ENCODE measurements at places on chromosomes 2 and 18.

DNA sequence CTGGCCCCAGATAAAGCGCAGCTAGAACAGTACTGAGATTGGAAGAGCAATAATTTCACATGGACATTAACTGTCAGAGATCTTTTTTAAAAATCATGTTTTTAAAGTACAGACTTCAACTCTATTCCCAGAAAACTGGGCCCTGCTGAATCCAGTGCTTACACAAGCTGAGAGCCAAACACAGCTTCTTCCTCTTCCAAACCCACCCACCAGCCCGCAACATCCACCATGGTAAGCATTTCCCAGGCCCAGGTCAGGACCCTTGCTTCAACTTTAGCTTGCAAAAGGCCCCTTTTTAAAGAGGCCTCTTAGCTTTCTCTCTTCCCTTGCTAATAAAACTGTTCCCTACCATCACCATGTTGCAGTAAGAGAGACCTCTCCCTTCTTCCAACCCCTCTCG lies 2.1 kb downstream of the AAK1 start:
- no peak for DNase-seq

DNA sequence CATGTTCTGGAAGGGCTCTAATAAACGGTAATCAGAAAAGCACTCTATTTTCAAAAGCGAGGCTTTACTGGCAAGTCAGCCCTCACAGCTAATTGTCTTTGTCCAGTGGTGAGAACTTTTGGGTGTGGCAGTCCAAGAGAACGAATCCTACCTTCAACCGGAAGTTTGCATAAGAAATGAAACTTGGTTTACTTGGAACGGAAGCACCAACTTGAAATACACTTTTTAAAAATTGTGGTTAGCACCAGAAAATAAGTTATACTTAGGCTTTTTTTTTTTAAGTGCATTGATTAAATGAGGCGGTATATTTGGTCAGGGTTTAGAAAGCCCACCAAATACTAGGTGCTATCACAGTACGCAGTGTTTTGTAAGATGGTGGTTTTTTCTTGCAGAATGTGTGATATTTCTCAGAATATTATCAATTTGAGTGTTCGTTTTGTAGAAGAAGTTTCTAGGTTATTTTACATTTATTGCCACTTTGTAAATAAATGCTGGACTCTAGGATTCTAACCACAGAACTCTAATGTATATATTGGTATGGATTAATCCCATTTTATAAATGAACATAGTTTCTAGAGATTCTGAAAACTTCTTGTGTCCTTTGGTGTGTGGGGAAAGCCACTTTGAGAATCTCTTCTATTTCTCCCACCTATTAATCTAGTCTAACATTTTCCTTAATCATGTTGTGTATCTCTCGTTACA lies 1.2 kb downstream of the MYL12A start:
- no peak for DNase-seq

GRCh38 chr2:151465771-151466170 lies 56.1 kb downstream of the RIF1 start:
- no peak for DNase-seq

GRCh38 chr2:227125506-227125905 lies 38.5 kb downstream of the COL4A4 start:
- no peak for DNase-seq

DNA sequence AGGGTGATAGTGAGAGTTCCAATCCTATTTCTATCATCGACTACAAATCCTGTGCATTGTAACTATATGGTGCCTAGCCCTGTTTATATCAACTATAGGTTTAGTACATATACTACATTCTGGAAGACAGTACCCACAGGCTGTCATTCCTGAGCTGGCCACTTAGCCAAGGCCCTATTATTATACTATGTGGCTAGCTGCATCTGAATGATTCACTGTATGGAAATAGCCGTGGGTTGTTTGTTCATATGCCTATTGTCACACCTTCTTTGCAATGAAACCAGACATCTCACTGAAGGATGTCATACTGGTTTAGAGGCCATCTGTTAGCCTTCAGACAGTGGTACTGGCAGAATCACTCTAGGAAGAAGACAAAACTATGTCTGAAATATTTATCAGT lies 62.3 kb upstream of the FSIP2 start:
- DNase-seq = no peak

DNA sequence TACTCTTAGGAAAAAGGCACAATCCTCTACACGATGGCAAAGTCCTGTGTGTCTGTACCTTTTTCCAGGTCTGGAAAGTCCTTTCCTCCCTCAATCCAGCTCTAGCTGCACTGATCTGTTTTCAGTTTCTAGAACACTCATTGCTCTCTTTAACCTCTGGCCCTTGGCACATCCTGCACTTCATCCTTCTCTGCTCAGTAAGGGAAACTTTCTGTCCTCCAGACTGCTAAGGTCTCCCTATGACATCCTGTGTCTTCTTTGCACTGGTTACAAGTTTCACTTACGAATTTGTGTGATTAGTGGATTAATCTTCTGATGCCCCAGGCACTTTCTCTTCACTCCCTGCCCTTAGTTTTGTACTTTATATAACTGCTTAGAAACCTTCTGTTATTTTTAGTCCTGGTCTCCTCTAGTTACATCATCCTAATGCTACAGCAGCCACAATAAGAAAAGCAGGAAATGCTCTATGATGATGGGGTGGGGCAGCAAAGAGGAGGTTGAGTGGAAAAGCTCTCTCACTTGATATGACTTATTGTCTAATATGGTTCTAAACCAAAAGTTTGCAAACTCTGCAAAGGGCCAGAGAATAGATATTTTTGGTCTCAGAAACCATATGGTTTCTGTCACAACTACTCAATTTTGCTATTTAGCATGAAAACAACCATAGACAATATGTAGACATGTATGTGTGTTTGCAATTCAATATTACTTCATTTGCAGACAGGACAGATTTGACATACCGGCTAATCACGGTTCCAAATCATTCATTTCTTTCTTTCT lies 568.2 kb downstream of the THSD7B start:
- DNase-seq = no peak

DNA sequence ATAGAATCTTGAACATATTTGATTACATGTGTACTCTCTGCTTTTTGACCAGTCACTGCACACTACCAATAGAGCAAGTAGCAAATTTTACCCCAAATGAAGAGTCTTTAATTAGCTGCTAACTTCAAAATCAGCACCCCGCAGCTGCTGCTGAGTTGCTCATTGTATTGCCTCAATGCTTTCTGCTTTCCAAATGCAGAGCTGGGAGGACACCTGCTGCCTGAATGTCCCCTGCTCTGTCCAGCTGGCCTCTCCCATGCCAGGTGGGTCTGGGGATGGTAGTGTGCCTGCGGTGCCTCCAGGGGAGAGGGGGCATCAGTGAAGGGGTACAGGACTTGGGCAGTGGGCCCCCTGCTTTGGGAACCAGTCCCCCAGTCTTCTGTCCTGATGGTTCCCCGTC lies 184.8 kb downstream of the PRKCE start:
- DNase-seq = no peak

GRCh38 chr2:62441421-62441820 lies 64.6 kb downstream of the TMEM17 start:
- no peak for DNase-seq

DNA sequence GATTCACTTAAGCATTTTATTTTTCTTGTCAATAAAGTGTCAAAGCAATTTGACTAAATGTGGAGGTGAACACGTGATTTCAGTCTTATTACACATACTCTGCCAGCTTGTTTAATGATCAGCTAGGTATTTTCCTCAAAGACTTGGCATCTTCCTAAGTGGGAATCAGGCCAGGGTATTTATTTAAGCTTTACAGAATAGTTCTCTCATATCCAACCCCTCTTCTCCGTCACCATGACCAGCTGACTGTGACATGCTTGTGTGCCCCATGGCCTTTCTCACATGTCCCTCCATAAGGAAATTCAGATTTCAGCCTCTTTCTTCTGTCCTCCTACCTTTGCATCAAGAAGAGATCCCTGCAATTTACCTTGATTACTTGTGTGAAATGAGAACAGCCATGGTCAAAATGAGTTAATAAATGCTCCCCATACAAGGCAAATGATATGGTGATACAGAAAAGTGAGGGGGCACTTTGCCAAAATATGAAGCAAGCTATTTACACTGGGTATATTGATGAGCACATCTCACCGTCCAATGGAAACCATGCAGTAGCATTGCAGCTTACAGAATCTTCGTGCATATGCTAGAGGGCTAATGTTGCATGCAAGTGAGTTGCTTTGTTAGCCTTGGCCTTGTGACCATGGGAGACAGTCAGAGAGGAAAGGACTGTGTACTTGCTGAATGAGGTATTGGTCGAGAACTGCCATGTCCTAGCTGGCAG lies 202.2 kb downstream of the RNF152 start:
- no peak for DNase-seq

GRCh38 chr18:56085551-56085950 lies 497.6 kb upstream of the TCF4 start:
- DNase-seq = no peak

DNA sequence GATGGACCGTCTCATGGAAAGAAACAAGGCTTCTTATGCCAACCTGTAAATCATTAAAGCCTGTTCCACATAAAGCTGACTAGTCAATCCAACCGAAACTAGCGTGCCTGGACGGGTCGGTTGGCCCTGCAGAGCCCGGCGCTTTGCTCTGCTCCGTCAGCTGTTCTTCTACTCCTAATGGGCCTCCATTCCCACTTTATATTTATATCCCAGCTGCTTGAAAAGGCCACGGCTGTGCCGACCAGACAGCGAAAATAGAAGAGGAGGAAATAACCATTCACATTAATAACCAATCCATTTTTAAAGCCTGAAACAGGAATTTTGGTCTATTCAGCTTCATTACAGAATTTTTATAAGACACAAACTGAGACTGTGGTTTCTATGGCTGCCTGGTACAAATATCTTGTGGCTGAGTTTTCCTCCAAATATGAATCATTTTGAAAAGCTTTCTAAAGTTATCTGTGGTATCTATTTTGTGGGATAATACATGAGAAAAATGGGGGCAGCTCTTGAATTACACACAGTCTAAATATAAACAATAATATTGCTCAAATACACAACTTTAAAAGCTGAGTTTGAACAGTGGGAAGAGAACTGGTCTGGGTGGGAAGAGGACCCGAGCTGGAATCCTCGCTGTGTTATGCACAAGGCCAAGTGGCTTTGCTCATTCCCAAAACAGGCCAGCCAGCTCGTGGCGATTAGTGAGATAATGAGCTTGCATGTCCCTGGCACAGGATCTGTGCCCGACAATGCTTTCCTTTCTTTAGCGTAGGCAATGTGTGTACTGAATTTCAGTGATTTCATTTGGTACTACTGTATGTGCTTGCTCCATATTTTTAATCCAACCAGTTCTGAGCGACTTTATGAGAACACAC lies 10.5 kb upstream of the FAM124B start:
- DNase-seq = no peak

DNA sequence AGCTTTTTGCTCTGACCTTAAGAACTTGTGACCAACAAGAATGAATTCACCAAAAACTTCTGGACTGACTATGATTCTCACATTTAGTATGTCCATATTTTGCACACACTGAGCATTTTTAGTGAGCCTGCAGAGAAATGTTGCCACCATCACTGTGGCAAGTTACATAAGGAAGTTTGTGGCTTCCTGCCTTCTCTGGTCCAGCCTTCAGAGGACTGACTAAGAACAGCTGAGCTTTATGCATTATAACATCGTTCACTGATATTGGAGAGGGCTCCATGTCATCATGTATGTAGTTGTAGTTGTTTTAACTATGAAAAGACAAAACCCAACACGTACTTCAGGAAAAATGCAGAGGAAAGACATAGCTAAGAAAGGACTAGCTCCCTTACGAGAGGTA lies 218.0 kb upstream of the CRIM1 start:
- DNase-seq = no peak

- DNase-seq = no peak
Measured at GRCh38 chr2:223668302-223668998, 66.3 kb upstream of the SCG2 start.

DNA sequence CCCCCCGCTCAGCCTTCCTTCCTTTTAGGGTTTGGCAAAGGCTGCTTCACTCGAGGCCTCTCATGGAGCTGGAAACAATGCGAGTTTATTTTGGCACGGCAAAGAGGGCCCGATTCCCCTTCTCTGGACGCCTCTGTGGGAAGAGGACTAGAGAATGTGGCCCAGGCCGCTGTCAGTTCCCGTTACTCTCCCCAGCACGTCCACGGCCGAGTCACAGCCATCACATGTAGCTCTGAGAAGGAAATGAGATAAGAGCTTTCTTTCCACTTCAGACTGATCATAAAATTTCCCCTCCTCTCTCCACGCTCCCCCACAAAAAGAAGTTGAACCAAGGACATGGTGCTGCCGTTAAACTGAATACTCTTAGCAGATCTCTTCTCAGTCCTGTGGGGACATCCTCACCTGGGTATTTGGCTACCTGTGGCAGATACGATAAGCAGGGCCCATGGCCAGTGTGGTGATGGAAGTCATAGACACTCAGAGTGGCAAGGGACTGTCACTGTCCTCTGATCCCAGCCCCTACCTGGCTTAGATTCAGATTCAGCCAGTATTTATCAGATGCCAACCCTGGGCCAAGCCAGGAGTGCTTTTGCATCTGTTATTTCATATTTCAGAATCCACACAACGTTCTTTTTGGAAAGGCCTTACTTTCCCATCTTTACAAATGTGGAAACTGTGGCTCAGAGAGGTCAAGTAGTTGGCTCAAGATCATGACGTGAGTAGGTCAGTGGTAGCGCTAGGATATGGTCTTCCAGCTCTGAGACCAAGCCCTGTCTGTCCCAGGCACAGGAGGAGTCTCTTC lies 101.2 kb downstream of the MCFD2 start:
- no peak for DNase-seq

GRCh38 chr2:112794841-112795240 lies 10.5 kb upstream of the IL1A start:
- DNase-seq = no peak

- DNase-seq = no peak
Measured at GRCh38 chr2:62293490-62294271, 97.8 kb downstream of the B3GNT2 start.

- peak; percentile 51 for DNase-seq
Measured at GRCh38 chr18:22559414-22560274, 141.9 kb upstream of the CTAGE1 start.

DNA sequence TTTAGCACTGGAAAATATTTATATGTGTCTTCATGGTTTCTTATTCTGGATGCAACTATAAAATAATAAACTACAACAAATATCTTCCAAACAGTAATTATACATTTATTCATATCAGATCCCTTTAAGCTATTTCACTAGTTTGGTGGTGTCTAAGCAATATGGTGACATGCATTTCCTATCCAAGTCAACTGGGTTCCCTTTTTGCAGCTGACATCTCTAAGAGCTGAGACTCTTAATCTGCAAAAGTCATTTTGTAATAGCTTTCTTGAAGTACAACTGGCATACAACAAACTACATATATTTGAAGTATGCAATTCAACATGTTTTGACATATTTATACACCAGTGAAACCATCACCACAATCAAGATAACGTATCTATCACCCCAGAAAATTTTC lies 59.9 kb upstream of the SLC1A4 start:
- DNase-seq = no peak

- peak; percentile 69 for DNase-seq
Measured at GRCh38 chr2:263774-264492, at the start of gene SH3YL1. SH3YL1 (minus strand) TSS chr2:264032; CDS start chr2:263984, 48 bp downstream.

GRCh38 chr2:195838002-195838401 lies 181.0 kb downstream of the SLC39A10 start:
- DNase-seq = no peak

GRCh38 chr2:35298493-35298892 lies 1057.1 kb upstream of the CRIM1 start:
- DNase-seq = no peak

All from activated CD8-positive, alpha-beta memory T cell treated with anti-CD3 and anti-CD28 coated beads, Interleukin-2, amount 50 U/mL, for 48 hours (primary cell).